Dermis microvascular lymphatic vessel endothelial cell (primary cell): ENCODE measurements at places on chromosomes 6 and 20. TPM values are rescaled to one million over a fixed set of nuclear protein-coding genes. Genes with fewer than 3 reads are reported as not detected.
A peak's percentile ranks its signal among the peaks of the same experiment; 100 is the strongest.

The CDH4 gene
- under 0.01 and 0.13 TPM in 2 replicates for total RNA-seq

The ZBTB12 gene
- total RNA-seq, result 2.2 and 3.0 TPM in 2 replicates

The GNMT gene
- total RNA-seq, result under 0.01 and 0.13 TPM in 2 replicates

The VSX1 gene
- total RNA-seq, result not detected in 2 replicates

The REM1 gene
- total RNA-seq, result under 0.01 TPM in 1 of 2 replicates, not detected in the other

The SUMO4 gene
- total RNA-seq, result 0.26 and 1.0 TPM in 2 replicates

The TMEM170B gene
- total RNA-seq, result 1.4 and 1.6 TPM in 2 replicates

GRCh38 chr6:110944681-110945151 lies 13.8 kb upstream of the GTF3C6 start:
- DNase-seq, result peak; percentile 38

DNA sequence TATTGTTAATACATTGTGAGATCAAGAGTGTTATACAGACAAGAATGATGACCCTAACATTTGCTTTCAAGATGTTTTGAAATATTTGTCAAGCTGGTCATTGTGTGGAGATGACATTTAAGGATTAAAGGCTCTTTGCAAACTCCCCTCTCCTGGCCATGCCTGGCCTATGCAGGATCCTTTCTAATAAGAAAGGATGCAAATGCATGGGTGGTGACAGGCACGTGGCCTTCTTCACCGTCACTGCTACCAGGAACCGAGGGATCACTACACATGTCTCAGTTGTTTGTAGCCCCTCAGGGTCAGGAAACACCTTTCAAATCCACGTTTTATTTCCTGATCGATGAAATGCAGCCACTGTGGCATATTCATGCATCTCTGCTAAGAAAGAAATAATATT lies 419.7 kb downstream of the PRKN start:
- DNase-seq, result no peak

DNA sequence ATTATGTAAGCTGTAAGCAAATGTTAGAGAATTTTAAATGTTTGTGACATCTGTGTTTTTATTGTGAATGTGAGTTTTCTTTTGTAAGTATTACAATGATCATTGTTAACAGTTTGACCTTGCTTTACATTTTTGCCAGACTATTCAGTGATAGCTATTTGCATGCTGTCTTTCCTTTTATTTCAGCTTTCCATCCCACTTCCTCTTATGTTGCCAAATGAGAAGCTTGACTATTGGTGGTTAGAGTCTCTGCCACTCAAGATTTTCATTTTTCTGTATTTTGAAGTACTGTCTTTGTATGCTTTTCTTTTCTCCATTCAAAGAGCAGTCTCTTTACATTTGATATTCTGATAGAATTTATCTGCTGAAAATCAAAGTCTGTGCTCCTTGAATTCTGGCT lies 104.1 kb downstream of the PRIM2 start:
- peak; percentile 21 for DNase-seq

DNA sequence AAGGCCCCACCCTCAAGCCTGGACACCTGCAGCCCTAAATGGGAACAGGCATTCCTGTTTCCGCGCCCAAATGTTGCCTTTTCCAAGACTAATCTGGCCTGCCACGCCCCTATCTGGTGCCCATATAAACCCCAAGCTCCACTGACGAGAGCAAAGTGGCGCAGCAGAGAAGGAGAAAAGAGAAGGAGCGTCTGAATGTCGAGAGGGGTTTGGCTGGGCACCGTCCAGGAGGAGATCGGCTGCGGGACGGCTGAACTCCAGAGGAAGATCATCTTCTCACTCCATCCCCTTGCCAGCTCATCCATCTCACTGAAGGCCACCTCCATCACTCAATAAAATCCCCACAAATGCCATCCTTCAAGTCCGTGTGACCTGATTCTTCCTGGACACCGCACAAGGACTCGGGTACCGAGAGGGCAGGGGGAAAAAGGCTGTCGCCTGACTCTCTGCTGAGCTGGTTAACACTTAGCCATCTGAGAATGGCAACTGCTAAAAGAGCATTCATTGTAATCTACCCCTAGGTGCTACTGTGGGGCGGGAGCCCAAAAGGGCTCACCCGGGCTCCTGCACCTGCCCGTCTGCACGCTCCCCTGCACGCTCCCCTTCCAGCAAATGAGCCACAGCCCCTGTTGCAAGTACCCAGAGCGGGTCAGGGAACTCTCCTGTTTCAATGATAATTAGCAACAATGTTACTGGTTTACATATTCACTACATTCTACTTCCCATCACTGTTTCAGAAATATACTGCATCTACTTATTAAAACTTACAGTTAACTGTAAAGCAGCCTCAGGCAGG lies 23.5 kb downstream of the TAF4 start:
- no peak for DNase-seq

DNA sequence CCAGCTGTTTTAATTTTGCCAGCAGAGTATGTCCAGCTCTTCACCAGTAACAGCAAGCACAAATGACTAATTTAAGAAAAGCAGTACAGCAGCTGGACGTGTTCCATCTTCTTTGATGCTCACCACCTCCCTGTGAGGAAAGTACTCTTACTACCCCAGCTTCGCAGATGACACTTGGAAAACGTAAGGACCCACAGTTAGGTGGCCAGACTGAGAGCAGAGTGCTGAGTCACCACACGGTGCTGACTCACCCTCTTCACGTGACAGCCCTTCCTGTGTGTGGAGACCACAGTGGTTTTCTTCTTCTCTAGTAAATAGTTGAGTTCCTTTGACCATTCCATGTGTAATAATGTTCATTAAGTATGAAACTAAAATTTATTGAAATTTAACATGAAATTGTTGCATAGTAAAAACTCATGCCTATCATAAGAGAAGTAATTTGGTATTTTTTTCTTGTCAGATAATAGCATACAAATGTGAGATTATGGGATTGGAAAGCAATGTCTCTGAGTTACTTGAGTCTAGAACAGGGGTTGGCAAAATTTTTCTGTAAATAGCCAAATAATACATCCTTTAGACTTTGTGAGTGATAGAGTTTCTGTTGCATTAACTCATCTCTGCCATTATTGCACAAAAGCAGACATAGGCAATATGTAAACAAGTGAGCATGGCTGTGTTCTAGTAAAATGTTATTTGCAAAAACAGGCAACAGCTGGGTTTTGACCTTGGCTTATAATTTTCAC lies 76.6 kb downstream of the SLX4IP start:
- peak; percentile 52 for DNase-seq

- DNase-seq, result peak; percentile 28
These were observed 15.8 kb downstream of the MAN1A1 start for GRCh38 chr6:119333707-119334295.

DNA sequence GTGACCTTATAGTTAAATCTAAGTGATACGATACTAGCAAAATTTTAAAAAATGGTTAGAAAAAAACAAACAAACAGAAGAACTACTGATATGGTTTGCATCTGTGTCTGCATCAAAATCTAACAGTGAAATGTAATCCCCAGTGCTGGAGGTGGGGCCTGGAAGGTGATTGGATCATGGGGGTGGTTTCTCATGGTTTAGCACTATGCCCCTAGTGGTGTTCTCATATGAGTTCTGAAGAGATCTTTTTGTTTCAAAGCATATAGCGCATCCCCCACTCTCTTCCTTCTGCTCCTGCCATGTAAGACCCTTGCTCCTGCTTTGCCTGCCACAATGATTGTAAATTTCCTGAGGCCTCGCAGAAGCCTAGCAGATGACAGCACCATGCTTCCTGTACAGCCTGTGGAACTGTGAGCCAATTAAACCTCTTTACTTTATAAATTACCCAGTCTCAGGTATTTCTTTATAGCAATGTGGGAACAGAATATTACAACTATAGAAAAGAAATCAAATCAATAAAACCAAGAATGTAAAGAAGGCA lies 5.4 kb downstream of the FBXL4 start:
- DNase-seq, result no peak

DNA sequence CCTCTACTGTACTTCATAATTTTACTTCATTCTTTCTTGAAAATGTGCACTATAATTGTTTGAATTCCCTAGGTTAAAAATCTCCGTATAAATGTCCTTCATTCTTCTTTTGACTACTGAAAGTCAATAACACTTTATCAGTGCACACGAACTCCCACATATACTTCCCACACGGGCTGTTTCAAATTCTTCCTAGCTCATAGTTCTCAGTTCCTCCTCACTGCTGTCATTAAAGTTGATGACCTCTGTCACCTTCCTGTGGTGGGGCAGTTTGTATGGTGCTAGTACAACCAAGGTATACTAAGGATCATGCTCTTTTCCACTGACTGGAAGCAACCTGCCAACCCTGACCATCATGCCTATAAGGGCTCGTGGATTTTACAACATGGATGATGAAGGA lies 40.0 kb upstream of the CD2AP start:
- no peak for DNase-seq

GRCh38 chr6:45732731-45733130 lies 282.9 kb downstream of the CLIC5 start:
- DNase-seq, result no peak

DNA sequence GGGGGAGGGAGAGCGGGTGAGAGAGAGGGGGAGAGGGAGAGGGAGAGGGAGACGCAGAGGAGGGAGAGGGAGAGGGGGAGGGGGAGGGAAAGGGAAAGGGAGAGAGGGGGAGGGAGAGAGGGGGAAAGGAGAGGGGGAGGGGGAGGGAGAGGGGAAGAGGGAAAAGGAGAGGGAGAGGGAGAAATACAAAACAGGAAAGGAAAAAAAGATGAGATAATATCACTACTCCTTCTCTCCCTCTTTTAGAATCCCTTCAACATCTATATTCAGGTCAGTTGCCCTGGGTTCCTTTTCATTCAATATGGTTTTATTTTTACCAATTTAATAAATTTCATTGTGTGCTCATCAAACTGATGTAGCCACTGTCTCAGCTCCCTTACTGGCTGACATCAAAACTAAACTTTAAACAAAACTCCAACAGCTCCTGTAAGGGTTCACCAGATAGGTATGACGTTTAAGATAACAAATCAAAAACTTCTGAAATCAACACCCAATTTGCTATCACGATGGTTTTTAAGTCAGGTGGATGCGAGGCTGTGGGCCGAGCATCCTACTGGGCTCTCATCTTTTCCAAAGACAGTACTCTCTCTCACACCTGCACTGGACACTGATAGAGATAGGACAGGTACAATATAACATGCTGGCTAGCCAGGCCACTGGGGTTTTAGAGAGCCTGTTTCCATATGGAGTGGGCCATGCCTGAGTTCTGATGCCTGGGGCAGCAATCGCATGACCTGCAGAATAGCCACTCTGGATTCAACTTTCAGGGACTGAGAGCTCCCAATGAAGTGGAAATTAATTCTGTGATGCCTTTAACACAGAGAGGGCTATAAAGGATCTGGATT lies 99.5 kb downstream of the FYN start:
- DNase-seq, result no peak

DNA sequence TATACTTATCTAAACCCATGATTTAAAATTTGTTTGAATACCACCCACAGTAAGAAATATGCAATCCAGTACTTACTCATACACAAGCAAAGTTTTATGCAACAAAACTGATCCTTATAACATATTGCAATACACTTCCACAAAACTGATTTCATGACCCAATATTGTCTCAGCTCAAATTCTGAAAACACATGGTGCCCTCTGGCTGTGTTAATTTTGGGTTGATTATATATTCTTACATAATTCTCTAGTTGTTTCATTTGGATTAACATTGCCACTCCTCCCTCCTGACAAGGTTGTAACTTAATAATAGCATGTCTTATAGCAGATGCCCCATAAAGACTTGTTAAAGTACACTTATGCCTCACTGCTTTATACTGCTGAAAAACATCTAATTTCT lies 73.0 kb upstream of the TULP1 start:
- DNase-seq, result no peak

DNA sequence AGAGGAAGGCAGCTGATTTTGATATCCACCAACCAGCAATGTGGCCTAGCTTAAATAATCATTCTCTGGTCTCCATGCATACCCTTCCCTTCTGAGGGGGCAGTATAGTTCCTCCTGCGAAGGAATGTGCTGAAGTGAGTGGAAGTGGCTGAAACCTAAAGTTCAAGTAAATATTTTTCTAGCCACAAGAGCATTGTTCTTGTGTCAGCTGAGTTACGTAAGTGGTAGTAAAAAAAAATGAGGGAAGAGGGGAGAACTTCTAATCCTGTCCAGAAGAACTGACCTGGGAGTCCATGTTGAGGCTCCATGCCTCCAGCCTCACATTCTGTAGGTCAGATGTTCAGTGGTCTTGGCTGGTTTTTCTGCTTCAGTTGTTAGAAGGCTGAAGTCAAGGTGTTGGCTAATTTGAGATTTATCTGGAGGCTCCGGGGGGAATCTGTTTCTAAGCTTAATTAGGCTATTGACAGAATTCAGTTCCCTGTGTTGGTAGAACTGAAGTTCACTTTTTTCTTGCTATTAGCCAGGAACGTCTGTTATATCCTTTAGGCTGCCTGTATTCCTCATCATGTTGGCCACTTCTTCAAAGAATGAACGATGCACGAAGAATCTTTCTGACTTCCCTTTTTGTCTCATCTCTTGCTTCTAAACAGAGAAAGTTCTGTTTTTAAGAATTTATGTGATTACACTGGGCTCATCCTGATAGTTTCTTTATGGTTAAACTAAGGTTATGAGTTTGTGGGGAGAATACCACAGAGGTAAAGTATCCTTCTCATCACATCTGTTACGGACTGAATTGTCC lies 207.1 kb upstream of the PRSS16 start:
- DNase-seq, result no peak

- no peak for DNase-seq
These were observed 5.6 kb downstream of the EEF1A1 start for GRCh38 chr6:73515204-73515655.

- DNase-seq, result no peak
These were observed 92.1 kb upstream of the GCM1 start for GRCh38 chr6:53240761-53241160.

DNA sequence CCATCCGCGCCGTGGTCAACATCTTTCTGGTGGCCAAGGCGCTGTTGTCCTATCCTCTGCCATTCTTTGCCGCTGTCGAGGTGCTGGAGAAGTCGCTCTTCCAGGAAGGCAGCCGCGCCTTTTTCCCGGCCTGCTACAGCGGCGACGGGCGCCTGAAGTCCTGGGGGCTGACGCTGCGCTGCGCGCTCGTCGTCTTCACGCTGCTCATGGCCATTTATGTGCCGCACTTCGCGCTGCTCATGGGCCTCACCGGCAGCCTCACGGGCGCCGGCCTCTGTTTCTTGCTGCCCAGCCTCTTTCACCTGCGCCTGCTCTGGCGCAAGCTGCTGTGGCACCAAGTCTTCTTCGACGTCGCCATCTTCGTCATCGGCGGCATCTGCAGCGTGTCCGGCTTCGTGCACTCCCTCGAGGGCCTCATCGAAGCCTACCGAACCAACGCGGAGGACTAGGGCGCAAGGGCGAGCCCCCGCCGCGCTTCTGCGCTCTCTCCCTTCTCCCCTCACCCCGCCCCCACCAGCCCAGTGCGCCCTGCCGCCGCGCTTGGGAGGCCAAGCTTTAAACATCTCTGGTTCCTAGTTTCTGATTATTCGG lies 4.0 kb downstream of the SLC32A1 start:
- no peak for DNase-seq

DNA sequence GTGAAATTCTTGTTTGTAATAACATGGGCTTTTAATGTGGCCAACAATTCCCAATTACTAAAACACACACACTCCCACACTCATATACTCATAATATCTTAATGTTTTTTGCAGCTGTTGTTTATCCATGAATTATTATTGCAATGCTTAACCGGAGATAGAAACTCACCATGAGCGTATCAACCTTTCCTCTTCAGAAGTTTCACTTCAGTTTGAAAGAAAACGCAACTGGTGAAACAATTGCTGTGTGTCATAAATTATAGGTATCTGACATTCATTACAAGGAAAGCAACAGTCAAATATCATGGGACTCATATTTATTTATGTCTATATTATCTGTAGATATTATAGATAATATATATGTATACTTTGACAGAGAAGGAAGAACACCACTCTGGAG lies 104.1 kb downstream of the HDGFL1 start:
- no peak for DNase-seq
